ENCODE measurements at places on chromosomes 2 and 18.

GRCh38 chr2:232455426-232456255 is at the start of gene ALPI:
Gene ALPI (plus strand): TSS chr2:232456153. CDS start chr2:232456200, 47 bp downstream.
- DNase-seq: no peak

GRCh38 chr18:58308463-58308862 is 264.4 kb downstream of the NEDD4L start:
- DNase-seq: no peak

GRCh38 chr2:143401861-143402260 is 272.6 kb downstream of the ARHGAP15 start:
- no peak for DNase-seq

- no peak for DNase-seq
Observed at GRCh38 chr2:183740241-183740640, 616.0 kb downstream of the NUP35 start.

DNA sequence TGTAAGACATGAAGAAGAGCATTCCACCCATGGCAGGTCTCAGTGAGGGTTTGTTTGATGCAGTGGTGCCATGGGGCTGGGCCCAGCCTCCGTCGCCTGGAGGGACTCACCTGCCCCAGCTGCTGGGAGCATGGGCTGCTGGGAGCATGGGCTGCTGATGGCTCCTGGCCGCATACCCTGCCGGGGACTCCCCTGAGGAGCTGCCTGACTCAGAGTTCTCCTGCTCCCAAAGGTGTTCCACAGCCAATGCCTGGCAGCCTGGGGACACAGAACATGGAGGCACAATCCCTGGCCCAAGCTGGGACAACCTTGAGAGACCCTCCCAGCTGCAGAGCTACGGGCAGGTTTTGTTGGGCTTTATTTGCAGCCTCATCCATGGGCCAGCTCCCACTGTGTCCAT is 108.4 kb downstream of the COPS8 start:
- no peak for DNase-seq

DNA sequence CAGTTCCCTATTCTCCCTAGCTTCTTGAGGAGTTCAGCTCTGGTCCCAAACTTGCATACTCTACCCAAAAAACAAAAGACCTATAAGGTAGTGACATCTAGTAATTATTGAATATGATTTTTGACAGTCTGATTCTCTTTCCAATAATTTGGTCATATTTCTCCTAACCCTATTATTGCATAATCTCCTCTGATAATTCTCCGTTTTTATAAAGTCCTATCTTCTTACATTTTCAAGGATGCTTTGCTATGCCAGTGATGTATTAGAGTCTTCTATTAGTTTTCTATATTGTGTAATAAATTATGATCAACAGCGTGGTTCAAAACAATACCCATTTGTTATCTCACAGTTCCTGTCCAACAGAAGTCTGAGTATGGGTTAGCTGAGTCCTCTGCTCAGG is 426.3 kb downstream of the BCL11A start:
- DNase-seq: no peak

GRCh38 chr2:173676647-173677046 is 288.5 kb downstream of the SP3 start:
- no peak for DNase-seq

DNA sequence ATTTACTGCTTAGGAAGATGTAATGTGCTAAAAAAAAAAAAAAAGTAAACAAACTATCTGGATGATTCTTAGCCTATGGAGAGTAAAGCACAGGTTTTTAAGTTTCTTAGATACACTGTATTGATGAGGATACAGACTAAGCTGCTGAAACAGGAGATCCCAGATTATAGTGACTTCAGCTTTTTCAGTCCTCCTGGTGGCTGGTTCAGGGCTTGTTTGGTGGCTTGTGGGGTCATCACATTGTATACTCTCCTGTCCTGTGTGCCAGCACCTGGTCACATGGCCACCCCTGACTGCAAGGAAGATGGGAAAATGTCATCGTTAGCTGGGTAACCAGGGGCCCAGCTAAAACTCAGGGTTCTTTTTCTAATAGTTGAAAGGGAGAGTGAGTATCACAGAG is 31.4 kb downstream of the RAB31 start:
- no peak for DNase-seq

DNA sequence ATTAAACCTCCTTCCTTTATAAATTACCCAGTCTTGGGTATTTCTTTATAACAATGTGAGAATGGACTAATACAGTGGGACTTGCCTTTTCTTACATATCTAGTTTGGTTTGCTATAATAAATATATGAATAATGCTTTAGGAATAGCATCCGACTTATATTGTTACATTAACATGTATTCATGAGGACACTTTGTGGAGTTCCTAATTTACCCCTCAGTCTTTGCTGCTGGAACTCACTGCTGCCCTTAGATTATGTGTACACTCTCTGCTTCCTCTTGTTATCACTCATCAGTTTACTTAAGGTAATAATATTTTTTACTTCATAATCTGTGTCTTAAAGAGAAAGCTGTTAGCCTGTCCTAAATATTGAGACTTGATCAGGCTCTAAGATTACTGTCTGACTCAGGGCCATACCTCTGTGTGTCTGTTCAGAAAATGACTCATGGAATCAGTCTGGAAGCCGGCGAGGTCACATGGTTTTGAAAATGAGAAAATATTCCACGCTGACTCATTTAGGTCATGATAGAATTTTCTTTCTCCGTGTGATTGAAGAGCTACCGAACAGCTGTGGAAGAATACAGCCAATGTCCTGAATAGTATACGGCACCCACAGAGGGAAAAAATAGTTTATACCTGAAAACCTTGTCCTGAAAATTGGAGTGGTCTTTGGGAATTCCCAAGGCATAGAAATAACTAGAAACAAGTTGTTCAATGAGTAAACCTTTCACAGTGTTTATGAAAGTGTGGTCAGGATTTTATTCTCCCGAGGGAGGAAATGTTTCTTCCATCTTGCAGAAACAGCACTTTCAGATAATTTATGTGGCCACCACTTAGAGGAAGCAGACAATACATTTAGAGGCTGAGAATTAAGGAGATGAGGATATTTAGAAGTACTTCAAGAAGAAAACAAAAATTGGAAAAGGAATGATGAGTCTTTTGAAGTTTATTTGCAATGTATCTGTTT is 156.4 kb downstream of the DSEL start:
- no peak for DNase-seq

DNA sequence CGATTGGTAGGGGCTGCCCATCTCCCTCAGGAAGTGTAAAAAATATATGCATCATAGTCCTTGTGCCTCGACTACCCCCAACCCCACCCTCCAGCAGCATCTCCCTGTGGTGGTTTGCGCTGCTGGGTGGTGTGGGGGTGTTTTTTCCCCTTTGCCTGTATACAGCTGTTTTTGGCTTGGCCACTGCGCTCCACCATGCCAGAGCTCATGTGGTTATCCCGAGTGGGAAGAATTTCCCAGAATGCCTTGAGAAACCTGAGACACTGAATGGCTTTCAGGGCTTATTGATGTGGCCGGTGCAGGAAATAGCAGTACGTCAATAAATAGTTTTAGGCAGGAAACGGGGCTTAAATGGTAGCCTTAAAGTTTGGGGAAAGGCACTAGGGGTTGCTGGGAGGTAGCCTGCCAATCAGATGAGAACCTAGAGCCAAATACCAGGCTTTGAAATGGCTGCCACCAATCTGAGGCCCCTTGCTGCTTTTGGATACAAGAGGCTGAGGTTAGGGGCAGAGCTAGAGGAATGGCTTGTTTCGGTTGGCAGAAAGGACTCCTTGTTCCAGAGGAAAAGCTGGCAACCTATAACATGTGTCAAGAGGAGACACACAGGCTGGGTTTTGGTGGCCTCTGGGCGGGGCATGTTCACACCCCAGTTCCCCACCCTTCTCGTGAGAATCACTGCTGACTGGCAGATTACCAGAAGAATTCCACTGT is 144.1 kb downstream of the SMAD7 start:
- no peak for DNase-seq

GRCh38 chr2:157325786-157326185 is at the start of gene ERMN:
Gene ERMN (minus strand): TSS chr2:157325824. CDS start chr2:157325642, 182 bp downstream.
- DNase-seq: no peak

DNA sequence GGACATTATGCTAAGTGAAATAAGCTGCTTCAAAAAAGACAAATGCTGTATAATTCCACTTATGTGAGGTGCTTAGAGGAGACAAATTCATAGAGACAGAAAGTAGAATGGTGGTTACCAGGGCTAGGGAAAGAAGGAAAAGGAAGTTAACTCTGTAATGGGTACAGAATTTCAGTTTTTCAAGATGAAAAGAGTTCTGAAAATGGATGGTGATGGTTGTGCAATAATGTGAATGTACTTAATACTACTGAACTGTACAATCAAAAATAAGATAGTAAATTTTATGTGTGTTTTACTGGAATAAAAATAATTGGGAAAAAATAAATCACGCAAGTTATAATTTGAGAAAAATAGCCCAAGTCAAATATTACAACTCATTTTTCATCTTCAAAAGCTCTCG is 27.5 kb downstream of the ARHGAP25 start:
- DNase-seq: no peak

- no peak for DNase-seq
Observed at GRCh38 chr2:217339753-217340152, 479.9 kb upstream of the TNP1 start.

DNA sequence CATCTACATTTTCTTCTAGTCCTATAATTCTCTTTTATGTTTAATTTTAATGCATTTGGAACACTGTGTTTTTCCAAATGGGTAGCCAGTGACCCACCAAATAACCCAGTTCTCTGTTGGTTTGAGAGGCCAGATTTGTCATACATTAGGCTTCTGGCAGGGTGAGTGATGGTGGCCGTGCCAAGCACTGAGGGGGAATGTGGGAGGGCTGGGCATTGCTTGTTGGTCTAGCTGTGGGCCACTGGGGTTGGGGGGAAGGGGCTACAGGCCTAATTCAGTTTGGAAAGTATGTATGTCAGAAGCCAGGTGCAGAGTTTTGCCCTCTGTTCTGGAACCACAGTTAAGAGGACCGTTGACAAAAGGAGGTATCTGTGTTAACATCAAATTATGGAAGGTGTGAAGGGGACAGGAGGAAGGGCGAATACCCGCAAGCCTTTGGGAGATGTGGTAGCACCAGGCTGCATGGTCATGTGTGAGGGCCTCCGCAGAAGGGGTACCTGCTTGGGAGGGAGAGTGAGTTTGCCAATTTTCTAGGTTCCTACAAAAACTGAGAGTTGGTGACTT is 38.1 kb upstream of the SCLY start:
- DNase-seq: no peak

GRCh38 chr2:45331410-45331786 is 279.7 kb downstream of the SRBD1 start:
- DNase-seq: no peak

- DNase-seq: no peak
Observed at GRCh38 chr2:204365811-204366210, 179.5 kb upstream of the PARD3B start.

DNA sequence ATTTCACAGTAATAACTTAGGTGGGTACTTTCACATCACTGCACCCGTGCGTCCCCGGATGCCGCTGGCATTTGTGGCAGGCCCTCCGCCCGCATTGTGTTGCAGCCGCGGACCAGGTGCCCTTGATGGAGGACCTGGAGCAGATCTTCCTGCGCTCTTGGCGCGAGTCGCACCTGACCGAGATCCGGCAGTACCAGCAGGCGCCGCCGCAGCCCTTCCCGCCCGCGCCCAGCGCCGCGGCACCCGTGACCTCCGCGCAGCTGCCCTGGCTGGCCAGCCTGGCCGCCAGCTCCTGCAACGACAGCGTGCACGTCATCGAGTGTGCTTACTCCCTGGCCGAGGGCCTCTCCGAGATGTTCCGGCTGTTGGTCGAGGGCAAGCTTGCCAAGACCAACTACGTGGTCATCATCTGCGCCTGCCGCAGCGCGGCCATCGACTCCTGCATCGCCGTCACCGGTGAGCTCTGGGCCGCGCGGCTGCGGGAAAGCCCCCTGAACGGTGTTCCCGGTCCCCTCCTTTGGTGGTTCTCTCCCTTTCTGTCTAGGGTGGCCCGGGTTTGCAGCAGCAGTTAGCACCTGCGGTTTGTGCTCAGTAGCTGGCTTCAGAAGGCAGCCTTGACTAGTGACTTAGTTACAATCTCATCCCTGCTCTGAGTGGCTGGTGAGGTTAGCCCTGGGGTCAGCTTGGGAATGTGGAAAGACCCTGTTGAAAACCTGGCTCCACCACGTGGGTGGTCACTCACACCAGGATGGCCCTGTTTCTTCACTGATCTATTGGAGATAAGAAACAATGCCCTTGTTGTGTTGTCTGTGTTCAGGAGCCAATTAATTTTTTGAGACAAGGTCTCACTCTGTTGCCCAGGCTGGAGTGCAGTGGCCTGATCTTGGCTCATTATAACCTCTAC is 59.1 kb downstream of the GREB1 start:
- no peak for DNase-seq

- peak; percentile 48 for DNase-seq
Observed at GRCh38 chr2:26849056-26849999, 1.4 kb downstream of the DPYSL5 start.

GRCh38 chr2:25763575-25763974 is 90.2 kb upstream of the DTNB start:
- no peak for DNase-seq

- DNase-seq: no peak
Observed at GRCh38 chr2:128624956-128625355, 306.3 kb upstream of the HS6ST1 start.

DNA sequence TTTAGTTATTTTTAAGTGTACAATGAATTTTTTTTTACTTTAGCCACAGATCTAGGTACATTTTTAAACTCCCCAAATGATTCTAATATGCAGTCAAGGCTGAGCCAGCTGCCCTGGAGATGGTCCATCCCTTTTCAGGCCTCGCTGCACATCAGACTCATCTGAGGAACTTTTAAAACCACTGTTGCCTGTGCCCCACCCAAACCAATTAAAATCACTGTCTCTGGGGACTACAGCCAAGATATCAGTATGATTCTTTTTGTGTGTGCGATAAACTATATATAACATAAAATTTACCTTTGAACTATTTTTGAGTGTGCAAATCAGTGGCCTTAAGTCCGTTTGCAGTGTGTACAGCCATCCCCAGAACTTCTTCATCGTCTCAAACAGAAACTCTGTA is 9.1 kb upstream of the MALT1 start:
- DNase-seq: no peak

- no peak for DNase-seq
Observed at GRCh38 chr2:96511851-96512250, 6.7 kb upstream of the NEURL3 start.

- DNase-seq: no peak
Observed at GRCh38 chr2:27373567-27373966, 3.2 kb downstream of the SNX17 start.

DNA sequence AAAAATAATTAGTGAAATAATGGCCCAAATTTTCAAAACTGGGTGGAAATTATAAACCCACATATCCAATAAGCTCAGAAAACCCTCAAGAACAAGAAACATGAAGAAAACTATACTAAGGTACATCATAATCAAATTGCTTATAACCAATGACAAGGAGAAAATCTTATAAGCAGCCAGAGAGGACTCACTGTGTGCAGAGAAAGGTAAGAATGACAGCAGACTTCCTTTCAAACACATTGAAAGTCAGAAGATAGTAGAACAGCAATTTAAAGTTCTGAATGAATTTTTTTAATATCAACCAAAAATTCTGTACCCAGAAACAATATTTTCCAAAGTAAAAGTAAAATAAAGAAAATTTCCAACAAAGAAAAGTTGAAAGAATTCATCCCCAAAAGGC is 197.7 kb upstream of the RAB12 start:
- no peak for DNase-seq

GRCh38 chr2:118190474-118190873 is 102.2 kb downstream of the INSIG2 start:
- DNase-seq: peak; percentile 83

- no peak for DNase-seq
Observed at GRCh38 chr2:70728128-70728527, 39.9 kb downstream of the ADD2 start.

Data from NCI-H510A (cell line).